Astrocyte (in vitro differentiated cells and primary cell): ENCODE measurements at places on chromosomes 12 and 14.

GRCh38 chr12:9378430-9378835 lies 170.2 kb upstream of the PZP start:
- no peak for DNase-seq

DNA sequence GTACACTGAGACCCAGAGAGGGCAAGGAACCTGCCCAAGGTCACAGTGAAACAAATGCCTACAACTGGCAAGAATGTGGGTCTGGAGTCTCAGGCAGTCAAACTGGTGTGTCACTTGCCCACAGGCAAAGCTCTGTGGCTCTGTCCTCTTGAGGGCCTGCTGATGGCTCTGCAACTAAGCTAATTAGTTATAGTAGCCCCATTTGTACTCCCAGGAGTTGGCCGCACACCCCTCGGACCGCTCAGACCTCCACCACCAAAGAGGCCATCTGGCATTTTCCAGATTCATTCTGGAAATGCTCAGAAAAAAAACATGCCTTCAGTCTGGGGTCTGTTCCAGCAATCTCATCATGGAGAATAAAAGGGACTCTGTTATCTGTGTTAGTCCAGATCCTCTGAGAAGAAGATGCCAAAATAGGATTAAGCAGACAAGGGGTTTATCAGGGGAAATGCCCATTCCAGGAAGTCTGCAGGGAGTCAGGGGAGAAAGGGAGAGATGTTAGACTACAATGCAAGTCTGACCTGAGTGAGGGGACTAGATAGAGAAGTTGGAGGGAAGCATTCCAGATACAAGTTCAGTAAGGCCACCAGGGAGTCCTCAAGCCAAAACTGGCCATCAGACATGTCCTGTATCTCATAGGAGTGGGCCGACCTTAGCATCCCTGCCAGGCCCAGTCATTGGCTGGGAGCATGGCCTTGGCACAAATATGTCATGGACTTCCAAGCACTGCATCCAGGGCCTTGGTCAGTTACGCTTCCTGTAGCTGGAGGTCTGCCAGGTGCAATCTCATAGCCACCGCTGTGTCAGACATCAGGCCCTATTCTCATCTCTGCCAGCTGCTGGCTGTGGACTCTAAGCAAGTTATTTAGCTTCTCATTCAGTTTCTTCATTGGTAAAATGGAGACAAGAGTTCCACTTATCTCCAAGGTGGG lies 15.4 kb upstream of the OAS1 start:
- DNase-seq: no peak

GRCh38 chr14:81831128-81831820 lies 297.6 kb upstream of the SEL1L start:
- no peak for DNase-seq

DNA sequence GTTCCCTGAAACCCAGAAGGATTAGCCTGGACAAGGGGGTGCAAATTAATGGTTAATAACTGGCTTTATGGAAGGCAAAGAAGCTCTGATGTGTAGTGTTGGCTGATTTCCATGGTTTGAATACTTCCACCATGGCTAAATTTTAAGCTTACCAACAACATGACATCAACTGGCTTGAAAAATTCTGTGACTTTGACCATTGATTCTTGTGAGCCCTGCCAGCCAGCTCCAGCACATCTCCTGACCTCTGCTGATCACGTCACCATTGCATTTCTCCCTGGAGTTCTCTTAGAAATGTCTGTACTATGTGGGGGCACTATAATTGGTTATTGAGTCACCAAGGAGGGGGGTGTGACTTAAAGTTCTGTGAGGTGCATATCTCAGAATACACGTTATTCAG lies 171.2 kb downstream of the MYRFL start:
- DNase-seq: no peak

GRCh38 chr12:22332202-22332601 lies 2.3 kb downstream of the ST8SIA1 start:
- DNase-seq: no peak

- DNase-seq: peak; percentile 34
Observed at GRCh38 chr12:69070319-69071090, 137.5 kb upstream of the CPM start.

- no peak for DNase-seq
Observed at GRCh38 chr12:115572440-115572839, 705.1 kb downstream of the MED13L start.

DNA sequence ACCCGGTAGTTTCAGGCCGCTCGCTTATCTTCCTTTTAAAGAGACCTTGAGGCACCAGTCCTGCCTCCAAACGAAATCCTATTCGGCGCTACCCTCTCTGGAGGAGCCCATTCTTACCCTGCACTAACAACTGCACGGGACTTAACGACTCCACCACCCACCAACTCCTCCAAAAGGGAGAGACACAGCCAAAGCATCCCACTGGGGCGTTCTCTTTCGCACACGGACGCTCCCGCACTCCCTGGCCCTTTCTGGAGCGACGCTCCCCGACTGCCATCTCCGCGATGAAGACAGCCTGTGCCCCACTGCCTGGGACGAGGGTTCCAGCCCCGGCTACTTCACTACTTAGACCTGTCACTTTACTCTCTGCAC lies 650 bp downstream of the GALC start:
- DNase-seq: no peak
